Bronchial smooth muscle cell (primary cell): ENCODE measurements at places on chromosomes 1 and 21. TPM values are rescaled to one million over a fixed set of nuclear protein-coding genes. Genes with fewer than 3 reads are reported as not detected.

The OLIG2 gene
- total RNA-seq, result not detected in 2 replicates

The RPS27 gene
- total RNA-seq, result 1,101 and 2,078 TPM in 2 replicates

The SPRR2B gene
- not detected in 2 replicates for total RNA-seq

The CCDC17 gene
- total RNA-seq, result 0.77 and 0.79 TPM in 2 replicates

The MROH9 gene
- 0.09 TPM in 1 of 2 replicates, not detected in the other for total RNA-seq

The AK2 gene
- 32.3 and 50.4 TPM in 2 replicates for total RNA-seq

The TEDDM1 gene
- total RNA-seq, result not detected in 2 replicates

The LAD1 gene
- total RNA-seq, result 0.26 TPM in 1 of 2 replicates, not detected in the other

The CNIH3 gene
- total RNA-seq, result 25.0 and 28.2 TPM in 2 replicates

The BROX gene
- total RNA-seq, result 15.9 and 29.9 TPM in 2 replicates

The S1PR1 gene
- total RNA-seq, result 3.3 and 26.5 TPM in 2 replicates

The TNFSF18 gene
- total RNA-seq, result not detected in 2 replicates
